Hypothalamus (tissue), 51 donors: ENCODE measurements at places on chromosomes 2 and 18.
A peak's percentile ranks its signal among the peaks of the same experiment; 100 is the strongest.

DNA sequence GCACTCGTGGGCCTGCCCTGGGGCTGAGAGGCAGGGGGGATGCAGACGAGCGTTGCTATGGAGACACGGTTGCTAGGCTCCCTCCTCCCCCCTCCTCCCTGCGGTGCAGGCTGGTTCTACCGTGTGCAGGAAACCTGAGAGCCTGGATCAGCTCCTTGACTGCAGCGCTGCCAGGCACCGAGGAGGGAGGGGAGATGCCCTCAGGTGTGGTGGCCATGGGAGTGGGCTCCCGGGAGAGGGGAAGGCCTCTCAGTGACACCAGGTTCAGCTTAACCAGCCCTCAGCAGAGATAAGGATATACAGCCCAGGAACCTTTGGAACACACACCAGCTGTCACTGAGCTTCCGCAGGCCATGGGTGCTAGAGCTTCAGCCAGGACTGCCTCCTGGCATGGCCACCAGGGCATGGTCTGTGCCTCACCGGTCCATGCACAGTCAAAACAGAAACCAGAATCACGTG is 124.4 kb upstream of the PXDN start:
- peak; percentile 69 for DNase-seq

- no peak for DNase-seq
Measured at GRCh38 chr18:48878471-48878870, 72.3 kb downstream of the SMAD7 start.

DNA sequence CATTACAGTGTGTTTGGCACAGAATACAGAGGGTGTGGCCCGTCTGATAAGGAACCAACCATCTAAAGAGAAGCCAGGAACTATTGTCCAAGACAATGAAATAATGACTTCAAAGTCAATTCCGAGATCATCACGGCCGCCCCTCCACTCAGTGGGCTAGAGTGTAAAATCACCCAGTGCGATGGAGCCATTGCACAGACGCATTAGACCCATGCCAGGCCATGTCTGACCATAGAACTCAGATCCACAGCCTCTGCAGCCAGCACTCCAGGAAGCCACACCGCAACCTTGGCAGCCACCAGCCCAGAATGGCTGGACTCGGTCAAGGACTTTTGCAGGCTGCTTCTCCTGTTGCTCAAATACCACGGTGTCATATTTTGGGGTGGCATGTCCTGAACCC is 835.7 kb downstream of the DCDC2C start:
- DNase-seq = no peak

DNA sequence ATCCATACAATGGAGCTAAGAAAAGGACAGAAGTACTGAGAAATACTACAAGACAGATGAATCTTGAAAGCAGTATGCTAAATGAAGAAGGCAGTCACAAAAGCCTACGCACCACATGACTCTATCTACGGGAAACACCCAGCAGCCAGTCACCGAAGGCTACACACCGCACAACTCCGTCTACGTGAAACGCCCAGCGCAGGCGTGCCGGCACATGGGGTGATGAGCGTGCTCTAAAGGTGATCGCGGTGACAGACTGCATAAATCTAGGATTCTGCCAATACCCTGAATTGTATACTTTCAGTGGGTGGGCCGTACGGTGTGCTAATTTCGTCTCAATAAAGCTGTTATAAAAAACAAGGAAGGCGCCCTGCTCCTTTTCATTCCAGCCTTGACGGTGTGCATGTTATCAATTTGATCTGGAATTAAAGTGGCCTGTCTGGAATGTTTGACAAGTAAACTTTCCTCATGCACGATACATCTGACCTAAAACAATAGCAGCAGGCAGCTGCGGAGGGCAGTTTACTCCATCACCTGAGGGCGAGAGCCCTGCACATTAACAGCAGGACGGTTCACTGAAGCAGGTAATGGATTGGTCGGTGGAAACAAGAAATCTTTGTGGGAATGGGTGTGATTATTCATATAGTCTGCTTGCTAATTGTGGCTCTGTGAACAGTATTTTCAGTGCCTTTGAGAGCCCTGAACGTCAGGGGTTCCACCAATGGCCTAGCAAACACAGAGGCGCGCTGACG is 86.2 kb upstream of the SALL3 start:
- no peak for DNase-seq

DNA sequence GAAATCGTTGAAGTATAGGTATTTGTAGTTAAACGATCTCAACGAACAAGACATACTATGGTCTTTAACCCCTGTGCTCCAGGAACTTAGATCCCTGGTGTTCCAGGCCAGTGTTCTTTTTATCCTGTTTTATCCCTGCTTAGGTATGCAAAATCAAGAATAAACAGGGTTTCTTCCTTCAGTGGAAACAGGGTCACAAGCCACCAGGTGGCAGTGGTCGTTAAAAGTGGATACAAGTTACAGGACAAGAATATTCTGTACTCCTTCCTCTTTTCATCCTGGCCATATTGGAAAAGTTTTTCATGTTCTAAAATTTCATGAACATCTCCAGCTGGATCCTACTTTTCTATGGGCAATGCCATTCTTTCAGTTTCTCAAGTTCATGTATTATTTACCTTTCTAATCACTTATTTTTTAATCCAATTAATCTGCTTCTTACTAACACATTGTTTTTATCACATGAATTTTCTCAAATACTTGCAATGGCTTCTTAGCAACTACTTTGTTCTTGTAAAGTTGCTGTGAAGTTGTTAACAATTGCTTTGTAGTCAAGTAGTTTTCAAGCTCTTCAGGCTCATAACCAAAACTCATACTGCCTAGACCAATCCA is 16.4 kb upstream of the HNMT start:
- DNase-seq = peak; percentile 13

GRCh38 chr18:2147476-2148230 is 423.7 kb downstream of the METTL4 start:
- DNase-seq = no peak

- DNase-seq = no peak
Measured at GRCh38 chr18:79203017-79203605, 133.9 kb downstream of the ATP9B start.

GRCh38 chr2:151032741-151033191 is 228.9 kb downstream of the RBM43 start:
- no peak for DNase-seq

DNA sequence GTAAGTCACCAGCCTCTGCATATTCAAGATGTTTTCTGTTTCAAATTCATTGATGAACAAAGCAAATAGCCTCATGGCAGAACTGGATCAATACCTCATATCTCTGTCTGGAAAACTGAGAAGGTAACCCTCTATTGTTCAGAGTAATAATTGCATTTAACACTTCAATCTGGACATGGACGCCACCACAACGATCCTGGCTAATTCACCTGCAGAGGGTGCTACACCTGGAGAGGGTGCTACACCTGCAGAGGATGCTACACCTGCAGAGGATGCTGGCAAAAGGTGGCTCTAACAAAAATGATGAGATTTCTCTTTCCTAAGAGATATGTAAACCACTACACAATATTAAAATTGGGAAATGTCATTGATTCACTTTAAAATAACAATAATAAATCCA is 183.1 kb upstream of the HNRNPA3 start:
- DNase-seq = no peak

- DNase-seq = no peak
Measured at GRCh38 chr2:178109813-178110212, 2.4 kb upstream of the RBM45 start.

- DNase-seq = no peak
Measured at GRCh38 chr2:207587305-207587704, 37.9 kb downstream of the METTL21A start.

- DNase-seq = no peak
Measured at GRCh38 chr2:60054571-60055340, 498.7 kb downstream of the BCL11A start.
